GM13977 (cell line): ENCODE measurements at places on chromosomes 1 and 21.

- no peak for DNase-seq
Observed at GRCh38 chr1:97350662-97351061, 570.2 kb downstream of the DPYD start.

GRCh38 chr1:22689505-22689904, 21.1 kb upstream of the EPHB2 start:
- DNase-seq, result no peak

GRCh38 chr1:221032637-221033280, 153.5 kb downstream of the HLX start:
- DNase-seq, result no peak

- no peak for DNase-seq
Observed at GRCh38 chr1:172344444-172344843, 76.0 kb upstream of the C1orf105 start.

GRCh38 chr1:162551969-162552683, 9.4 kb upstream of the UAP1 start:
- DNase-seq, result no peak

- DNase-seq, result no peak
Observed at GRCh38 chr1:60886793-60887331, 195.5 kb upstream of the NFIA start.
